ENCODE measurements at places on chromosomes 7 and 10.

DNA sequence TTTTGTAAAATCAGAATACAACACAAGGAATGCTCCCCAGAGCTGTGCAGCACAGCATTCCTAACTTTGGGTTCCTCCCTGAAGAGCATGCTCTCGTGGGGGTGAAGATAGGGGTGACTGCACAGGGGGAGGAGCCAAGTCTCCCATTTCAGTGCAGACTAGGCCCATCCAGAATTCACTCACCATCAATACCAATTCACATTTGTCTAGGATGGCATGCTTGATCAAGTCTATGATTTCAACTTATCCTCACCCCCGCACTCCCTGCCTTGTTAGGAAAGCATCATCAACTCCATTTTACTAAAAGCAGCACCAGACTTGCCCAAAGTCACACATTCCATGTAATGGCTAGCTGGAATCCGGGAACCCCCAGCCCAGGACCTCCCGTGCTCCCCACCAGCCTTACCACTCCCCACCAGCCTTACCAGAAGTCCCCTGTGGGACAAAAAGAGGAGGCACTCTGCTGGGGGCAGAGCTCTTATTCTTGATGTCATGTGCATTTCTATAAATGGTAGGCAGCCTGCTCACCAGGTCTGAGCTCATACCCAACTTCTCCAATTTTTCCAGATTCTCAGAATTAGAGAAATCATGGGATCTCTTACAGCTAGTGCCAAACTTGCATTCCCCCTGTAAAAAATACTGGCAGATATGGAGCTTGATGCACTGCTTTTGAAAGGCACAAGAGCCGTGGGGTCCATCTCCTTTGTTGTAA lies 6.2 kb downstream of the PARP12 start:
- no peaks in the 10 kb centered on the region for H3K27me3 ChIP-seq
- H3K36me3 ChIP-seq, result no peaks in the 10 kb centered on the region
- no peak for DNase-seq
- H3K4me3 ChIP-seq, result no peak overlapping the region

GRCh38 chr10:92720831-92721165 lies 31.0 kb downstream of the HHEX start:
- H3K4me1 ChIP-seq, result no peaks in the 10 kb centered on the region
- H3K27ac ChIP-seq, result no peak overlapping the region
- no peaks in the 10 kb centered on the region for H3K27me3 ChIP-seq
- H3K4me3 ChIP-seq, result no peak overlapping the region

DNA sequence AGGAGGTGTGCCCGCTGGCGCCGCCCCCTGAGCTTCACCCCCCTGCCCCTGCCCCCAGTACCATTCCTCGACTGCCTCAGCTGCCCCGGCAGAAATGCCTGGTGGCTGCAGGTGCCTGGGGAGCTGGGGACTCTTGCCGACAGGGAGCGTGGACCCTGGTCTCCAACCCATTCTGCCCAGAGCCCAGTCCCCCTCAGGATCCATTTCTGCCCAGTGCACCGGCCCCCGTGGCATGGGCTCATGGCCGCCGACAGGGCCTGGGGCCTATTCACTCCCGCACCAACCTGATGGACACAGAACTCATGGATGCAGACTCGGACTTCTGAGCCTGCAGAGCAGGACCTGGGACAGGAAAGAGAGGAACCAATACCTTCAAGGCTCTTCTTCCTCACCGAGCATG lies 12.7 kb upstream of the AHCYL2 start:
- H3K4me1 ChIP-seq, result no peaks in the 10 kb centered on the region
- no peak for DNase-seq
- no peak overlapping the region for H3K4me3 ChIP-seq
- H3K27me3 ChIP-seq, result no peaks in the 10 kb centered on the region
- no peak overlapping the region for H3K27ac ChIP-seq

GRCh38 chr7:74174606-74175082 lies 488 bp downstream of the EIF4H start:
- no peaks in the 10 kb centered on the region for H3K27me3 ChIP-seq
- DNase-seq, result no peak
- H3K4me3 ChIP-seq, result peak overlapping the region; percentile 90
- H3K36me3 ChIP-seq, result no peaks in the 10 kb centered on the region
- peaks cover 35% of the 10 kb centered on the region for H3K4me1 ChIP-seq

- H3K4me1 ChIP-seq, result no peaks in the 10 kb centered on the region
- no peak overlapping the region for H3K4me3 ChIP-seq
These were observed 1193.9 kb downstream of the DNAJB9 start for GRCh38 chr7:109763611-109764010.

All from thoracic aorta (tissue), 2 donors.